Endothelial cell (in vitro differentiated cells): ENCODE measurements at places on chromosomes 16 and 17.

DNA sequence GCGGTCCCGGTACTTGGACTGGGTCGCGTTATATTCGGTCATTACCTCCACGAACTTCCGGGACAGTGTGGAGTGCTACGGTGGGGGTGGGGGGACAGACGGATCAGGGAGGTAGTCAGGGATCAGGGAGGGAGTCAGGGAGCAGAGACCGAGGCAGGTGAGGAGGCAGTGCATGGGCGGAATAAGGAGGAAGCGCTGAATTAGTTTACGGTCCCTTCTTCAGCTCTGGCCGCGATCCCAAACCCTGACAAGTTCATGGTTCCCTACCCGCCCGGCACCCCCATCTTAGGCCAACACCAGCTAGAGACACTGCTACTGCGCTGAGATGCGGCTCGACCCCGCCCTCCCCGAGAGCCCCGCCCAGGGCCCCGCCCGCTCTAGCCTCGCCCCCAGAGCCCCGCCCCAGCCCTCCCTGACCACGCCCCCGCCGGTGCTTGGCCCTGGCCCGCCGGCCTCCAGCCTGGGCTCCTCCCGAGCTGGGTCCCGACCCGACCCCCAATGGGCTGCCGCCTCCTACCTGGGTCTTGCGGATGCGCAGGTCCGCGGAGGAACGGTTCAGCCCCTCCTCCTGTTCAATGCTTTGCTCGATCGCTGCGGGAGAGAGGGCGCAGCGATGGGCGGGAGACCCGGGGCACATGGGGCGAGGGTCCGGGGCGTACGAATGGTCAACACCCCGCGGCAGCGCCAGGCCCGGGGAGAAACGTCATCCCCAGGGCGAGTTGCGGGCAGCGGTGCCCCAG is 12.1 kb downstream of the HSD3B7 start:
- peak; percentile 56 for DNase-seq

GRCh38 chr17:35747540-35748017 is 5.5 kb downstream of the GAS2L2 start:
- peak; percentile 82 for DNase-seq

DNA sequence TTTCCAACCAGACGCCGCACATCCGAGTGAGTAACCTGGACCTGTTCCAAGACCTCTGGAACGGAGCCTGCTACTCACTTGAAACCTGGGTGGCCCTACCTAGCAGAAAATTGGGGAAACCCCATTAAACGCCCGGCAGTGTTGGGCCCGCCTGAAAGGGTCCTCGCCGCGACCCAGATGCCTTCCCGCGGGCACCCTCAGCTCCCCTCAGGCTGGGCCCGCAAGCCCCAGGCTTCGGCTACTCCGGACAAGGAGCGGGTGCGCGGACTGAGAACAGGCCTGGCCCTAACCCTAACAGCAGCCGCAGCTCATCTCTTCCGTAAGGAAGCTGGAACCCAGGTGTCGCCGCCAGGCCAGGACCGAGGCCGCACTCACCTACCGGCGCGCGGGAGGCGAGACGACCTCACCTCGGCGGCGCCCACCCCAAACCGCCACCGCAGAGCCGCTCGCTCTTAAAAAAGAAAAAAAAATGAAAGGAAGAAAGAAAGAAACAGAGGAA is 344 bp downstream of the PSME3IP1 start:
- peak; percentile 28 for DNase-seq

- no peak for DNase-seq
These were observed 5.5 kb upstream of the DNAI2 start for GRCh38 chr17:74268558-74268957.
